ENCODE measurements at places on chromosomes 1 and 21.

- no peak for DNase-seq
Measured at GRCh38 chr1:24849672-24850295, 80.3 kb downstream of the RUNX3 start.

- DNase-seq: no peak
Measured at GRCh38 chr1:91133248-91133647, 111.4 kb upstream of the ZNF644 start.

GRCh38 chr1:147079400-147080005 lies 92.8 kb downstream of the PRKAB2 start:
- no peak for DNase-seq

GRCh38 chr1:209870151-209870831 lies 42.5 kb downstream of the UTP25 start:
- DNase-seq: peak; percentile 53

DNA sequence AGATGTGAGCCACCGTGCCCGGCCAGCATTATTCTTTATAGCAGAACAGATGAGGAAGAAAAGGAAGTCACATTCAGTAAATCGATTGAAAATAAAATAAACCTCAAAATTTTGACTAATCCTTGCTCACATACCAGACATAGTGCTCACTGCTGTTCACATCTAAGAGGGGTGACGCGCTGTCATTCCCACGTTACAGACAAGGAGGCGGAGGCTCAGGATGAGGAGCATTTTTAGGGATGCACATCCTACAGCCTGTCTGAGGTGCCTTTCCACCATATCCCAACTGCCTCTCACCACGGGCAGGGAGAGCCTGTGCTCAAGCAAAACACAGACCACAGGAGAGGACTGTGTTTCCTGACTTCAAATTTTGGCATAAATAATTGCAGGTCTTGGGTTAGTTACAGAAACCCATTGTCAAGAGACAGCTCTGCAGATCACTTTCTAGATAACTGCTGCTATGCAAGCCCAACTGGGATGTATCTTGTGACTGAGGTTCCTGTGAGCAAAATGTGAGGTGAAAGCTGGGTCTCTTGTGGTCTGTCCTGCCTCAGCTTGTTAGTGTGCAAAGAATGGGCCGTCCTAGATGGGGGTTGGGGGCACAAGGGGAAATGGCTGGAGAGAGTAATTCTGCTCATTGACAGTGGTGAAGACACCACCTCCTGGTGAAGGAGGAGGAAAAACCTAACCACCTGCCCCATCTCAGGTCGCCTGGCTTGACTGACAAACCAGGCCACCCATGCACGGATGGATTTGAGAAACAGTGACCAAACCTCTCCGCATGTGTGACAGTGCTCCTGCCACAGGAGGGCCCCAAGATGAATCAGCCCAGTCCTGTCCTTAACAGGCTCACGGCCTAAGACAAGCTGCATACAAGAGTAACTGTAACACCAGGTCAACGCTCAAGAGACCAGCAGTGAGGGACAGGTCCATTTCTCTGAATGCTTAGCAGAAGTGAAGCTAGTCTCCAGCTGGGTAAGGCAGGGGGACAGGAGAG lies 8.2 kb downstream of the TNN start:
- DNase-seq: no peak

DNA sequence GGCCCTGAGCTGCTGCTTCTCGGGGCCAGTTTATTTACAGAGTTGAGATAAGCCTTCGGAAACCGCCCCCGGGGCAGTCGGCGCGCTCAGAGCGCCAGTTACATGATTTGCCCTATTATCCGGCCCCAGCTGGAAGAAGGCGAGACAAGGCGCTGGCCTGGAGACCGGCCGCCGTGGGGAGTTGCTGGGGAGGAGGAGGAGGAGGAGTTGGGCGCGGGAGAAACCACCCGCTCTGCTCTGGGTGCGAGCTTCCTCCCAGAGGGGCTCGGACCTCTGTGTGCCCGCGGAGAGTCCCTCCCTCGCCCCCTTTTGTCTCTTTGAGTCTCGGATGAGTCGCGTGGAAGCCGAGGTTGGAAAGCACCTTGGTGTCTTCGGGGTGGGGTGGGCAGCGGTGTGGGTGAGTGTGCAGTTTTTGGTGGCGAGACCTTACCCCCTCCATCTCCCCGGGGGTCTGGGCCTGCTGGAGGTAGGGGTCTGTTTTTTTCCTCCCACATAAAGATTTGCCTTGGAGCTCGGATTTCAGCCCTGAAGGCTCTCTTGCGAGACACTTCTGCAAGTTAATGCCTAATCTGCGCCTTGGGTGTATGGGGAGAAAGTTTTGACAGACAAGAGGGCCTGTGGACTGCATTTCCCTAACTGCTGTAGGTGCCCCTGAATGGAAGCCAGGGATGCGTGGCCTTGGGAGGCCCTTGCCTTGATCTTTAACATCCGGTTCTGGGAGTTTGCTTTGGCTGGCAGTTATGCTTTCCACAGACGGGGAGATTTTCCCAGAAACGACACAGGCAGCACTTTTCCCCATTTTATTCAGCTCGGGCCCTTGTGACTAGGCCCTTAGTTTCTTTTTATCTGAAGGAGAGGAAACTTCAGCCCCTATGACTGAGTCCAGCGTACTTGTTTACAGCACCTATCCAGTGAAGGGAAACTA lies 80.0 kb downstream of the NDUFS5 start:
- DNase-seq: no peak

DNA sequence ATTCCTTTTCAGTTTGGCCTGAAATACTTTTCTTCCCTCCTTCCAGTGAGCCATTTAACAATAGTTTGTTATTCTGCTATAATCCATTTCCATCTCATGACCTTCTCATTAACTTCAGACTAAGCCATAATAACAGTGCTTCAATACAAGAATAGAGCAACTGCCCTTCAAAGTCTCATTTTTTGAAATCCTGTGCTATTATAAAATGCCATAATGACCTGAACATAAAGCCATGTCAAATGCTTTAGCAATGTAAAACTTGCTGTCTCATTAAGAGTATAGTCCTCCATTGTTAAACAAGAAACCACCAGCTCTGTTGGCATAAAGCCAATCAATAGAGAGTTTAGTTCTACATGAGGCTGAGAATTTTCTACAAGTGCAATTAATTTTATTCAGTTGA lies 9.6 kb upstream of the PIGK start:
- DNase-seq: no peak

DNA sequence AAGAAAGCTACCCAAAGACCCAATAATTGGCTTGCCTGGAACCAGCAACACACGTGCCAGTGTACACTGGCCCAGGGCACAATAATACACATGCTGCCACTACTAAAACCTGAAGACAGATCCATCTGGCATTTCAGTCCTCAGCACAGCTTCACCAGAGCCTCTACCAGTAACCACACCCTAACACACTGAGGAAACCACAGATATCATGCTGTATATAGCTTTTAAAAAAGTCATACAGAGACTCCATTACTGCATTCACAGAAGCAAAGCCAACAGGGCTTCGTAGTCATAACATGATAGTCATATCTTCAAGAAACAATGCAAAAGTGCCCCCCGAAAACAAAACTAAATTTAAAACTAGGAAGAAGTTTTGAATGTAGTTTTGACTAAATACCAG lies 40.6 kb upstream of the NEGR1 start:
- no peak for DNase-seq

GRCh38 chr1:170562646-170563338 lies 30.8 kb downstream of the GORAB start:
- peak; percentile 40 for DNase-seq

GRCh38 chr1:113977906-113978305 lies 1.4 kb upstream of the OLFML3 start:
- DNase-seq: no peak

- no peak for DNase-seq
Measured at GRCh38 chr1:198656500-198656932, 17.7 kb downstream of the PTPRC start.

GRCh38 chr1:54461731-54462596 lies 55.8 kb upstream of the SSBP3 start:
- no peak for DNase-seq

DNA sequence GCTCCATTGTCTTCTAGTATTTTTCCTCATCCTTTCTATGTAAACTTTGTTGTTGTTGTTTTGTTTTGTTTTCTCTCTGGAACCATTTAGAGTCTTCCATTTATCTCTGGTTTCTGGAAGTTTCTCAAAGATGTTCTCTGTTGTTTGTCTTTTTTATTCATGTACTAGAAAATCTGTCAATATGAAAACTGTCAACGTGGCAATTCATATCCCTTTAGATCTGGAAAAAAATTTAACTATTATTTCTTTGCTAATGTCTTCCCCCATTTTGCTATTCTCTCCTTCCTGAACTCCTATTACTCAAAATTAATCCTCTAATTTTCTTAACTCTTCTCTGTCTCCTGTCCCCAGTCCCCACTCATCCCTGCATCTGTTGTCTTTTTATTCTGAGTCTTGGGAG lies 55.9 kb upstream of the LRRN2 start:
- DNase-seq: no peak

DNA sequence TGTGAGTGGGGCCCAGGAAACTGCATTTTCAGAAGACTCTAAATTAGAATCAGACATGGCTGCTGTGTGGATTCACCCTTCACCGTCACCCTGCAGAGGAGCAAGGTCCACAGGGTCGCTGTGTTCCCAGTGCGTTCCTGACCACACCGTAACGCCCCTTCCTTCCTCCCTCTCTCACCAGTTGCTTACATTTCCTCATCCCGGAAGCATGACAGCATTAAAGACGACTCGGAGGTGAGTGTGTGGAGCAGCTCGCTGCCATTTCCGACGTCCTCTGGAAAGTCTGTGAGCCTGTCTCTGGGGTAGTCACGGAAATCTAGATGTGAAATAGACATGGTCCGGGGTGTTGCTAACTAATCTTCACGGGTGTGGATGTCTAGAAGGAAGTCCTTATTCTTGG lies 45.9 kb downstream of the FAAP20 start:
- no peak for DNase-seq

DNA sequence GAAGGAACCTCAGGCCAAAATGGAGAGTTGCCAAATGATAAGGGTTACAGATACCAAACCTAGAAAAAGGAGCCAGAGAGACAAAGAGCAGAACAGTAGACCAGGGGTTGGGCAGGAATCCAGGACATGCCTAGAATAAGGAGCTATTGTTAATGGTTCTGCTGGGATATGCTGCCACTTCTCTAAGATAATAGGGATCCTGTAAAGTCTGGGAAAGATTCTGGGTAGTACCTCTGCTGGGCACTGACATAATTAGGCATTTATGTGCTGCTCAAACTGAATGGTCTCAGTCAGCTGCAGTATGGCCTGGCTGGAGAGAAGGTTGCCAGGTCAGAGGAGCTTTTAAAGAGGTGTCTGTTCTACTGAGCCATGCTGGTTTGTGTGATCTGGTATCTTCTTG lies 19.9 kb upstream of the NRIP1 start:
- no peak for DNase-seq

GRCh38 chr1:114517348-114517747 lies 6.3 kb upstream of the TRIM33 start:
- no peak for DNase-seq

GRCh38 chr21:44982558-44983250 lies 42.9 kb downstream of the SLX9 start:
- no peak for DNase-seq

GRCh38 chr1:245046769-245047168 lies 108.0 kb upstream of the KIF26B start:
- no peak for DNase-seq

GRCh38 chr1:5985250-5985649 lies 7.0 kb downstream of the NPHP4 start:
- no peak for DNase-seq

DNA sequence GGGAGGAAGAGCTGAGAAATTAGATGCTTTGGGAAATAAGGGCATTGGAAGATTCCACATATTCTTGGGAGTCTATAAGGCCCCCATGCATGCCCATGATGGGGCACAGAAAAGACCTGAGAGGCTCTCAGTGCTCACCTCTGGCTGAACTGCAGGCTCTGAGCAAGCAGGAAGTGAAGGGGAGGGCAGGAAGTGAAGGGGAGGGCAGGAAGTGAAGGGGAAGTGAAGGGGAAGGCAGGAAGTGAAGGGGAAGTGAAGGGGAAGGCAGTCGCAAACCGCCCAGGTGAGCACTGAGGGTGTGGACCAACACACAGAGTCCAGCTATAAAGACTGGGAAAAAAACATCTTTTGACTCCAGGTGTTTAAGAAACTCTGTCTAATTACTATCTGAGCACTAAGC lies 3.5 kb downstream of the KRTAP10-9 start:
- no peak for DNase-seq

- peak; percentile 36 for DNase-seq
Measured at GRCh38 chr1:218048828-218049420, 236.2 kb upstream of the RRP15 start.

DNA sequence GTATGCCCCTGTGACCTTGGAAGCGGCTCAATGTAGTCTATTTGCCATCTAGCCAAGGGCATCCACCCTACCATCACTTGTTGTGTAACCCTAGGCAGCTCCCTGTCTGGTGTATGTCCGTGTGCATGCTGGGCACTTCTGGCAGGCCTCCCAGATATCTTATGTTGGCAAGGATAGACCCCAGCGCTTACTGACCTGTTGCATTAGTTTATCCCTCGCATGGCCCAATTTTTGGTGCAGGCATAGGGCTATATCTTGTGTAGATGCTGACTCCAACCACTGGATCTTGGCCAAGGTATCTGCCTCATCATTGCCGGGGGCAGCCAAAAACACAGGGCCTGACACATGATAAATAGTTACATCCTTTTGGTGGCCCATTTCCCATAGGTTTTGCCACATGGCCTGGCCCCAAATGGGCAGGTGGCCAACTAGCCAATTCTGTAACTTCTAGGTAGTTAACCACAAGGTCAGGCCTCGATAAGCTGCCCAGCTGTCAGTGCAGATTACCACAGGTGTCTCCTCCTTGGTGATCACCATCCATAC lies 14.0 kb upstream of the TBX19 start:
- peak; percentile 62 for DNase-seq

GRCh38 chr1:33010932-33011731 lies 25.6 kb downstream of the AK2 start:
- no peak for DNase-seq

DNA sequence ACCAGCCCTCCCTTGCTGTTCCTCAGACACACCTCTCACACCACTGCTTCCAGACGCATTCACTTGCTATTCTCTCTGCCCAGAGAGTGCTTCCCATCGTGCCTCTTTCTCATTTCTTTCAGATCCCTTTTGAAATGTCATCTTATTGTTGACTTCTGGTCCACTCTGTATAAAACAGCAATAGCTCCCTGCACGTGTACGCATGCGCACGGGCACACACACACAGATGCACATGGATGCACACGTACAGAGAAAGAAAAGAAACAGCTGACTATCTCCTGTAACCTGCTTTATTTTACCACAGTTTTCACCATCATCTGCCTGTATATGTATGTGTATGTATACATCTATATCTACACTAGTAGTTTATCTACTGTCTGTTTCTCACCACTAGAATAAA lies 285.9 kb upstream of the NR5A2 start:
- DNase-seq: no peak

- DNase-seq: no peak
Measured at GRCh38 chr1:53627031-53627430, 111.9 kb downstream of the GLIS1 start.
